Right renal cortex interstitium (tissue), 3 donors: ENCODE measurements at places on chromosomes 3 and 15. TPM values are rescaled to one million over a fixed set of nuclear protein-coding genes. Genes with fewer than 3 reads are reported as not detected.

Gene SLC35A5
- 77.5 TPM for polyA plus RNA-seq

Gene LCTL
- 0.17 TPM for polyA plus RNA-seq

Gene EPHB3
- 29.2 TPM for polyA plus RNA-seq

Gene WNT7A
- not detected for polyA plus RNA-seq

Gene STRIT1
- 1.9 TPM for polyA plus RNA-seq

Gene RASL12
- 5.9 TPM for polyA plus RNA-seq

Gene GJD2
- not detected for polyA plus RNA-seq

Gene OSTN
- polyA plus RNA-seq = 5.3 TPM

Gene EFCC1
- polyA plus RNA-seq = 2.2 TPM

Gene TMEM212
- not detected for polyA plus RNA-seq

DNA sequence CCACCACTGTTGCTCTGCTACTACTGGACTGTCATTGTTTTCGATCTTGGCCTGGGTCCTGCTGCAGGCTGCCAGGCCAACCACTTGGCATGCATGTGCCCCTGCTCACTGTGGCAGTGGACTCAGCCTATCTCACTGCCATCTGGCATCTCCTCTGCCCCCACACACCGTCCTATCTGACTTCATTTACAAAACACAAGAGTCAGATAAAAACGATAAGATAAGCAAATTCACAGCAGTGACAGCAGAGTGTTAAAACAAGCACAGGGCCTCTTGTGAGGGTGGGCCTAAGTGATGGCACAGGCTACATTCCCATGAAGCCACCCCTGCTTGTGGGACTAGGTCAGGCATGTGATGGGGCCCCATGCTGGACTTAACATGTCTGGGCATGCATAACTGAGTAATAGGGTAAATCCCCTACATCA is 68.1 kb downstream of the CRYGS start:
- DNase-seq = no peak

DNA sequence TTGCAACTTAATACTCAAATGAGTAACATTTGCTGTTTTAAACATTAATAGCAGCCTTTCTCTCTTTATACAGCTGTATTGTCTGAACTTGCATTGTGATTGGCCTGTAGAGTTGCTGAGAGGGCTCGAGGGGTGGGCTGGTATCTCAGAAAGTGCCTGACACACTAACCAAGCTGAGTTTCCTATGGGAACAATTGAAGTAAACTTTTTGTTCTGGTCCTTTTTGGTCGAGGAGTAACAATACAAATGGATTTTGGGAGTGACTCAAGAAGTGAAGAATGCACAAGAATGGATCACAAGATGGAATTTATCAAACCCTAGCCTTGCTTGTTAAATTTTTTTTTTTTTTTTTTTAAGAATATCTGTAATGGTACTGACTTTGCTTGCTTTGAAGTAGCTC is 40.3 kb downstream of the CTNNB1 start:
- DNase-seq = no peak

DNA sequence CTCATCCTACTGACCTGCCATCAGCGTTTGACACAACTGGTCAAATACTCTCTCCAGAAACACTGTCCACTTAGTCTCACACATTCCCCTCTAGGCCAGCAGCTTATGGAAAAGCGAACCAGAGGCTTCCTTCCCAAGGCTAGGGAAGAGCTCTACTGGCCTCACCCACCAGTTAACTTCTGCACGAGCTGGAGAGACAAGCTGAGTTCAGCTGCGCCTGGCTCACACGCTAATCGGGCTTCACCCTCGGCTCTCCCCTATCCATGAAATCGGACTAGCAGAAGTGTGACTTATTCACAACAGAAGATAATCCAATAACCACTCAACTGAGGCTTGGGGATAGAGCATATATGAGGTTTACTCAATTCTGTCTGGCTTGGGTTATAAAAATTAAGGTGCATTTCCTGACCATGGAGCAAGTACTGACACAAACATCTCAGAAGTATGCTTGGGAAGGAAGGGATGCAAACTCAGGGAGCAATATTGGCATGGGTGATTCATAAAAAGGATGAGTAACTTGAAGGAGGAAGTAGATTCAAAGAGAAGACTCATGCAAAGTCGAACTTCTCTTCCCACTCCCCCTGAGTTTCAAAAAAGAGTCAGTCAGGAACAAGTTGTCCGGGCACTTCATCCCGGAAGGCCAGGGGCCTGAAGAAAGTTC is 73.1 kb downstream of the XXYLT1 start:
- DNase-seq = no peak

- no peak for DNase-seq
Measured at GRCh38 chr15:24857763-24858162, 97.0 kb upstream of the SNRPN start.

- DNase-seq = peak; percentile 14
Measured at GRCh38 chr3:191051037-191051436, 148.0 kb upstream of the OSTN start.

DNA sequence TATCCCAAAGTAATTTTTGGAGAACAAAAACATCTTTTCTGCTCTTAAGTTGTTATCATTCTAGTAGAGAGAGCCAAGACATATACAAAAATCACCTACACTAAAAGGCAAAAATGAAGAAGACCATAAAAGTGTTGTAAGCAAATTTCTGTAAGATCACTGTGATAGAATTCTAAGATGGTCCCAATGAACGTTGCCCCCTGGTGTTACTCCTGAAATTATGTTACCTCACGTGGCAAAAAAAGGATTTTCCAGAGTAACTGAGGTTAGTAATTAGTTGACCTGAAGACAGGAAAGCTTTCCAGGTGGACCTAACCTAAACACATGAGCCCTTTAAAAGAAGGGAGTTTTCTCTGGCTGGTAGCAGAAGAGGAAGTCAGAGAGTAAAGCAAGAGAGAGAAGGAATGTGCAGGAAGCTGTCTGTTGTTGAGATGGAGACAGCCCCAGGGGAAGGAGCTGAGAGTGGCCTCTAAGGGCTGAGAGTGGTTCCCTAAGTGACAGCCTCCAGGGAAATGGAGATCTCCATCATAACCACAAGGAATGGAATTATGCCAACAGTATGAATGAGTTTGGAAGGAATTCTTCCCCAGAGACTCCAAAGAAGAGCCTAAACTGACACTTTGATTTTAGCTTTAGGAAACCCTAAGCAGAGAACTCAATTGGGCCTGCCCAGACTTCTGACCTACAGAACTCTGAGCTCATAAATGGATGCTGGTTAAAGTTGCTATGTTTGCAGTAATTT is 205.9 kb downstream of the CD47 start:
- DNase-seq = no peak

DNA sequence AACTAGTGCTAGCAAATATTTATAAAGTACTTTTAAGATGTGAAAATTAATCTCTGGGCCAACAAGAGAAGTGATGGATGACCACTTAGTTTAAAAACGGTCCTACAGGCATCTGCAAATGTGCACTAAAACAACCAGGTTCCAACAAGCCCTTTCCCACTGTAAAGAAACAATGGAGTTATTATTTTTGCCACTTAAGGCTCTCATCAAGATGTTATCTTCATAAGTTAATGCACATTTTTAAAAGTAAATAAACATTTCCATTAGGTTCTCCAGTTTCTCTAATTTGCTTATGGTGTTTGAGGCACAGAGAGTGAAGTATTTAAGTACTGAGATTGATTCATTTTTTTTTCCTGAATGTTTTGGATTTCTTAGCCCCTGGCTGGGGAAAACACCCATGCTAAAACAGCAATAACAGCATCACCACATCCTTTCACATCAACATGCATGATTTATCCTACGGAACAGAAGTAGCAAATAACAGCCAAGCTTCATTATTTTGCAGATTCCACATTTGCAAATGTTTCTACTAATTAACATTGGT is 20.8 kb downstream of the ABI3BP start:
- no peak for DNase-seq

GRCh38 chr15:65056868-65057548 is 10.8 kb downstream of the RASL12 start:
- no peak for DNase-seq

DNA sequence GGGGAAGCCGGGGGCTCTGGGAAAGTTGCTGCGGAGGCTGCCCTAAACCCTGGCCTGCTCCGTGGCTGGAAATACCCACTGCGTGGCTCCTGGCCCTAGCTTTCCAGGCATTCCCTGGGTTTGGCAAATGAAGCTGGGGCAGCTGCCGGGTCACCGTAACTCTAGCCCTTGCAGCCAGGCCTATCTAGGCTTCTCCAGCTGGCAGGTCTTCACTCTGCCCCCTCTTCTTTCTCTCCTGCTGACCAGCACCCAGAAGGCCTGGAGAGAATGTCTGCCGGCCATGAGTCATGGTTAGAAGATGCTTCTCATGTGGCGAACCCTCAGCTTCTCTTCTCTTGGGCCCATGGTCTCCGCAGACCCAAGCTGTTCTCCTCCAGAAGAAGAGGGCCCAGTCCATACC is 5.6 kb upstream of the DLL4 start:
- no peak for DNase-seq

DNA sequence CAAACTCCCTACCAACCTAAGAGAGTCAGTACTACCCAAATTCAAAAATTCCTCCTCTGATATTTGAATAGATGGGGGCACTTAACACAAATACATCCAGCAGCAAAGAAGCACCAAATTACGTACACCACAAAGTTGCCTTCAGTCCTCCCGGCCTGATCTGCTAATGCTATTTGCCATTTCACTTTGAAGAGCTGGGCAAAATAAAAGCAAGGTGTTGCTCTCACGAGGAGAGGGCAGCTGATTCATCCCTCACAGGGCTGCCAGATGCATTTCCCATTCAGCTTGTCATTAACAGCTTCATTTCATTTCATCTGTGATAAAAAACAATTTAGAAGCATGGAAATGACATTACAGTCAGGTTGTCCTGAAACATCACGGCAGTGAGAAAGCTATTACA is 283.4 kb upstream of the VEPH1 start:
- no peak for DNase-seq

DNA sequence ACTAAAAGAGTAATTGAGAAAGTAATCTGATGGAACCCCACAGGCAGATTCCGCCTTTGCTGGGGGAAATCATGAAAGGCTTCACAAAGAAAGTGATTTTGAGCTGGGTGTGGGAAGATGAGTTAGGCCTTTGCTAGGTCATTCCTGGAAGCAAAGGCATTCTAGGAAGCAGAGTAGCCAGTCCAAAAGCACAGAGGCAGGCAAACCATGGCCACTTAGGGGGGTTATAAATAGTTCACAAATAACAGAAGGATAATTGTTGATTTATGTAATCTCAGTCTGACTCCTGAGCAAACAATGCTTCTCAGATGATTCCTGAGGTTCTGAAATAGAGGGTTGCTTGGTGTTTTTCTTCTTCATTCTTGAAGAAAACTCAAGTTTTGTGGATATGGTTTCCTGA is 576.3 kb downstream of the NTRK3 start:
- no peak for DNase-seq

- DNase-seq = no peak
Measured at GRCh38 chr3:171283183-171283847, 176.9 kb downstream of the TNIK start.

GRCh38 chr3:113966172-113966571 is 18.4 kb downstream of the ZDHHC23 start:
- DNase-seq = no peak

GRCh38 chr3:18830087-18830486 is 318.2 kb upstream of the KCNH8 start:
- DNase-seq = no peak

- no peak for DNase-seq
Measured at GRCh38 chr3:10779293-10779805, 36.7 kb upstream of the SLC6A11 start.

- no peak for DNase-seq
Measured at GRCh38 chr3:3654916-3655315, 144.3 kb upstream of the LRRN1 start.

DNA sequence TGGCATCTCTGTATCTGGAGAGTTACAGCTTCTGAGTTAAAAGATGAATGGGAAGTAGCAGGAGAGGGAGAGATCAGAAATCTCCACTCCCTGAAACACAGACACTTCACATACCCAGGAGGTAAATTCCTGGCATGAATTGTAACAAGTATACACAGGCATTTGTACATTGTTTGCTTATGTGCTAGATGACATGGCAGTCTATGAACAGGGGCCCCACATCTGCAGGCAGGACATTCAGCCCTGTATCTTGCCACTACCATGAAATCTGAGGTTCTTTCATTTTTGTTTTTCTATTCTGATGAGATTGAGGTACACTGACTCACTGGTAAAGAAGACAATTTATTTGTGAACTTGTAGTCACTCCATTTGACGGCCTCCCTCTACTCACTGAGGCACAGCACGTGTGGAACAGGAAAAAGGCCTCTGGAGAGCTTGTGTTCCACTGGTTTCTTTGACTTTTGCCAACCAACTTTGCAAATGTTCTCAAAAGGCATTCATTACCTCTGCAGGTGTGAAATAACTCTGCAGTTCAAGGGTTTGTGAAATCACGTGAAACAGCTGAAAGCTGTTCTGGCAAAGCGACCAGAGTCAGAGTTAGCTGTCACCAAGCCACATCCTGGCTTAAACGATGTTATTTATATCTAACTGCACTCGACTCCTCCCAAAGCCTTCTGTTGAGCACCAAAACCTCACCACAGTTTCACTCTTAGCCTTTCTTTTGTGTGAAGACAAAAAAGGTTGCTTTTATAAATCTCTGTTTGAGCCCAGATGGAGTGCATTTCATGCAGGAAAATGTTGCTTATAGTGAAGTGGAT is 401.3 kb upstream of the CFAP20DC start:
- no peak for DNase-seq
